ENCODE measurements at places on chromosomes 7 and 10.

DNA sequence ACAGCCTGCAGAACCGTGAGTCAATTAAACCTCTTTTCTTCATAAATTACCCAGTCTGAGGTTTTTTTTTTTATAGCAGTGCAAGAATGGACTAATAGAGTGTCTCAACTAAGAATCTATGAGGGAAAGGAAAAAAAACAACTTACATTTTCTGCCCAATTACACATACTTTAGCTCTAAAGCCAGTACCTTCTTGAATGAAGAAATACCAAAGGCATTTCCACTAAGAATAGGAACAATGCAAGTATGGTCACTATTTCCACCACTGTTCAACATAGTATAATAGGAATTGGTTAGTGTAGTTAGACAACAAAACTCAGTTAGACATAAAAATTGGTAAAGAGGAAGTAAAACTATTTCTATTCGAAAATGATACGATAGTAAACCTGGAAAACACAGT lies 37.6 kb downstream of the MICU1 start:
- no peak for DNase-seq

- DNase-seq = no peak
These were observed 22.8 kb upstream of the AGMO start for GRCh38 chr7:15584575-15584974.

GRCh38 chr10:101214446-101215396 lies 14.5 kb downstream of the LBX1 start:
- peak; percentile 68 for DNase-seq

- peak; percentile 33 for DNase-seq
These were observed 13.6 kb upstream of the BPGM start for GRCh38 chr7:134632937-134633540.

DNA sequence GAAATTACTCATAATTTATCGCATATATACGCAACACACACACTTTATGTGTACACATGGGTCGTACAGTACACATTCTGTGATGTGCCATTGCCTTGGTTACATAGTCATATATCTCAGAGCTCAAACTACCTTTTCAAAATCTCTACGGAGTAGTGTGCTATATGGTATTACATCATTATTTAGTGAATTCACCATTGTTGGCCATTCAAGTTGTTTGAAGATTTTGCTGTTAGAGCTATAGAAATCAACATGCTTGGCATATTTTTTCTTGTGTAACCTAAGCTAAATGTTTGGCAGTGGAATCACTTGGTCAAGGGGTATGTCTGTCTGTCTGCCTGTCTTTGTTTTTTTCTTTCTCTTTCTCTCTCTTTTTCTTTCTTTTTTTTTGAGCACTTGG lies 42.0 kb upstream of the MMD2 start:
- DNase-seq = no peak

GRCh38 chr7:144575456-144575855 lies 172.0 kb upstream of the NOBOX start:
- no peak for DNase-seq

DNA sequence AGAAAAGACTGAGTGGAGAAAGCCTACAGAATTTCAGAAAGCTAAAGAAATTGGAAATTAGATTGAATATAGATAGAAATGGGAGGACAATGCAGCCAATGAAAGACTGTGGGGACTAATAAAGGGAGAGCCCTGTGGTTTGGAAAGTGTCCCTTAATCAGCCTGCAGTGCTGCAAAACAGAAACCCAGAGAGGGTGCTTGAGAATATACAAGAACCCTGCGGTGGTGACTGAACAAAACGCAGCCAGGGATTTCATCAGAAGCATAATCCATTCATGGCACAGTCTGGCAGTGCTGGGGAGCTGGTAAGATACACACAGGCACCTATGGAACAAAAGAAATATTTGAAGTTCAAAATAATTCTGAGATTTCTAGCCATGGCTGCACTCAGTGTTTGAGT lies 19.1 kb downstream of the CEP41 start:
- peak; percentile 97 for DNase-seq

DNA sequence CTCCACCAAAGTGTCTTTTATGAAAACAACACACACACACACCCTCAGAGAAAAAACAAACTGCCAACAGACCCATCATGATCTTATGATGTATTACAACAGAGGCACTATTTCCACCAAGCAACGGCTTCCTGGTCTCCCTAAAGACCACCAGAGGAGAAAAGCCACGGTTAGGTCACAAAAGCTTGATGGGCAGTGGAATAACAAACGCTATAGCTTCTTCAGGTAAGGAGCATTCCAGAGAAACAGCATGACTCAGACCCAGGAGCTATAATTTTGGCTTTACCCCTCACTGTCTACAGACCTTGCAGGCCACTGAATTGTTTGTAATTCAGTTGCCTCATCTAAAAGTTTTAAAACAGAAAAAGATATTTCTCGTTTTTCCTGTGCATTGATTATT lies 105.7 kb upstream of the GPR141 start:
- no peak for DNase-seq

DNA sequence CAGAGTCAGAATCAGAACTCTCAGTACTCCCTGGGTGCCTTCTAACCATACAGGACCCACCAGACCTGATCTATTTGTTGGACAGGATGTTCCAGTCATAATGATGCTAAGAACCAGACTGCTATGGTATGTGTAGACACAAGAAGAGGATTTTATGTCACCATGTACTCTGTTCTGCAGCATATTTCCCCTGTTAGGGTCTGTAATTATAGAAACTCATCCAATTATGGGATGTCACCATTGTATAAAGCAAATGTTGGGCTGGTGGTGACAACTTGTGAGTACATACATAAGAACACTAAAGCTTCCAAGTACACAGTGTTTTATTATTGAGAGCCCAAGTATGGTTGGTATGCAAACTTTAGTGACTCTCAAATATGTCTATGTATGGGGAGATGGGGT lies 67.1 kb upstream of the AGBL3 start:
- DNase-seq = no peak

DNA sequence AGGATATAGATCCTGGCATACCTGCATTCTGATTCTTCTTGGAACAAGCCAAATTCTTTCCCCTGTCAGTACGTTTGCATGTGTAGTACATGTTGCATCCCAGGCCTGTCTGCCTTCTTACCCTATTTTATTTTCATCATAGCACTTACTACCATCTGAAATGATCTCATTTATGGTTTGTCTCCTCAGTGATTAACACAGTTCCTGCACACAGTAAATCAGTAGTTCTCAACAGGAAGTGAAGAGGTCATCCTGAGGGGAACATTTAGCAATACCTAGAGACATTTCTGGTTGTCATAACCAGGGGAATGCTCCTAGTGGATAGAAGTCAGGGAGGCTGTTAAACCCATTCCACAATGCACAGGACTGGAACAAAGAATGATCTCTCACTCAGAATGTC lies 38.2 kb upstream of the SLC26A4 start:
- DNase-seq = no peak

GRCh38 chr7:142784096-142784495 lies 13.3 kb downstream of the PRSS2 start:
- no peak for DNase-seq

DNA sequence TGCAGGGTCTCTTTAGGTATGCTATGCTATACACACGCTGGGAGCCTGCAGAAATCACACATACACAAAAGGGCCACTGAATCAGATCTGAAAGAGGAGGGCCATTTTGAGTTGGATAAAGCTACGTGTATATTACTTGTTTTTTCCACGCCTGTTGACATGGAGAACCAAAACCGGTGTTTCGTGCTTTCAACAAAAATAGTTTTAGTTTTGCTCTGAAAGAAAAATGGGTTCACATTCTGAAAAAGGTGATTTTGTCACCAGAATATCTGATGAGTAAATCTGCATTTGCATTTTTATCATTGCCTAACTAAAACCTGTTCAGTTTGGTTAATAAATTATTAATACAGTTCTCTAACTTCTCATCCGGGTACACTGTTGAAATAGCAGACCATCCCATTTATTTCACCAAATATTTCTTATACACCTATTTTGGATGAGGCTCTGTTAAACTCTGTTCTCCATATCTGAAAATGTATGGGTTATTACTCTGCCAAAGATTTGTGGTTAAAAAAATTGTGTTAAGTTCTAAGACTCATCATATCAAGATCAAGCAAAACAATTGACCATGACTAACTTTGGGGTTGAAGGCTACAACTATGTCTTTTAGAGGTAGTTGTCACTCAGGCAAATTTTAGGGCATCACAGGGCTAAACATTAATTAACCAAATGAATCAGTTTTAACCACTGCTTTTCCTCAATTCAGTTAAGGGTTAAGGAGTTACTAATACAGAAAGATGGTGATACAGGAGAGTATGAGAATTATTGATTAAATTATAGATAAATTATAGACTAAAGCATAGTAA lies 101.2 kb upstream of the RPA3 start:
- DNase-seq = no peak

- DNase-seq = no peak
These were observed 51.7 kb downstream of the SMURF1 start for GRCh38 chr7:99092064-99092720.

DNA sequence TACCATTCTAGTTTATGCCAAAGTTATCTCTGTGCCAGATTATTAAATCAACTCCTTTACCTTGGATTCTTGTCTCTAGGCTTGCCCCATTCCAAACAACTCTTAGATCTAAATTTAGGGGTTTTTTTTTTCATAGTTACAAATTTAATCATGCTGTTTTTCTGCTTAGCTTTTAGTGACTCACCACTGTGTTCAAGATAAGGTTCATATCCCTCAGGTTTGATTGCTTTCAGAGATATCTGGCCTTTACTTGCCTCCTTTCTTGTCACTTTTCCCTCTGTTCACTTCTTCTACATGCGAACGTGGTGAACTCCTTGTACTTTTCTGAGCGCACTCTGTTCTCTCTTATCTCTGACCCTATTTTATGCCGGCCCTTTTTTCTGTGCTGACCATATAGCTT lies 78.2 kb downstream of the VPS50 start:
- DNase-seq = no peak

- DNase-seq = no peak
These were observed 69.4 kb upstream of the HECTD2 start for GRCh38 chr10:91340613-91341362.

DNA sequence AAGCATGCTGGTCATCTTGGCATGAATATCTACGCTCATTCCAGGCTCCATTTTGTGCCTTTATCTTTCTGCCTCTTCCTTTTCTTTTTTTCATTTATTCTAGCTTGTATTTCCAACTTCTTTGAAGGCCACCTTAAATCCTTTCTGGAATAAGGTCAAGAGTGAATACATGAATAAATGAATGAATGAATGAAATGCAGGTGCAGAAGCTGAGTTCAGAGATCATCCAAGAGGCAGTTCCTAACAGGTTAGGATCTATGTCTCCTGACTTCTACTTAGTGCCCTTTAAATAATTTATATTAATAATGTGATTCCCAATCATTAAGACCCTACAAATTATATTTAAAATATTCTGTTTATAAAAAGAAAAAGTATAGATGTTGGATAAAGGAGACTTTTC lies 125.9 kb downstream of the PIP4K2A start:
- no peak for DNase-seq

DNA sequence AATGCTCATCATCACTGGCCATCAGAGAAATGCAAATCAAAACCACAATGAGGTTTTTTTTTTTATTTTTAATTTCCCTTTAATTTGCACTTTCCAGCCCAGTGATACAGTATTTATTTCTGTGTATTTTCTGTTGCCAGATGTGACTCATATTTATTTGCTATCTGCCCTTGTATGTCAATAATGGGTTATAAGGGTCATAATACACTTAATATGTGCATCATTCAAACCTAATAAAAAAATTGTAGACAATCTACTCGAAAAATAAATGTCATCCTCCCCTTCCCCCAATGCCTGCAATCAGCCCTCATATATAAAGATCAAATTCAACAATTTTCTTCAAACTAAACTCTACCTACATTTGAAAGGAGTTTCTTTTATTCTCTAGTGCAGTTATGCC lies 154.5 kb downstream of the CSTF2T start:
- DNase-seq = no peak

DNA sequence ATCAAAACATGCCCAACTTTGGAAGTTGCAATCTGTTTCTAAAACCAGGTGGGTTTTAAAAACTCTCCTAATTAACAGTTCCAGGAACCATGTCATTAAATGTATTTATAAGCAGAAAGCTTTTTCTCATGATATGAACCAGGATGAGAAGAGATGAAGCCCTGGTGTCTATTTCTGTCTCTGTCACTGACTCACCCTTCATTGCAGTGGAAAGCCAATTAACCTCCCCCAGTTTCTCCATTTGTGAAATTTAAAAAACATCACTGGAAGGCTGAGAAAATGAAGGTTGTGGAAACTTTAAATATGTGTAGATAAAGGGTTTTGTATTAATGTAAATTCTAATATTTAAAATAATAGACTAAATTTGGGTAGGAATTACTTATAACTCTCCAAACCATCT lies 1088.0 kb downstream of the SORCS1 start:
- no peak for DNase-seq

- no peak for DNase-seq
These were observed 621 bp upstream of the MORN4 start for GRCh38 chr10:97633921-97634320.

Measured in DMS79 treated with DMSO at 0.1 percent for 48 hours (cell line).